ENCODE measurements at places on chromosomes 5 and 9.

GRCh38 chr5:34708777-34709176 is 52.6 kb downstream of the RAI14 start:
- DNase-seq: no peak

DNA sequence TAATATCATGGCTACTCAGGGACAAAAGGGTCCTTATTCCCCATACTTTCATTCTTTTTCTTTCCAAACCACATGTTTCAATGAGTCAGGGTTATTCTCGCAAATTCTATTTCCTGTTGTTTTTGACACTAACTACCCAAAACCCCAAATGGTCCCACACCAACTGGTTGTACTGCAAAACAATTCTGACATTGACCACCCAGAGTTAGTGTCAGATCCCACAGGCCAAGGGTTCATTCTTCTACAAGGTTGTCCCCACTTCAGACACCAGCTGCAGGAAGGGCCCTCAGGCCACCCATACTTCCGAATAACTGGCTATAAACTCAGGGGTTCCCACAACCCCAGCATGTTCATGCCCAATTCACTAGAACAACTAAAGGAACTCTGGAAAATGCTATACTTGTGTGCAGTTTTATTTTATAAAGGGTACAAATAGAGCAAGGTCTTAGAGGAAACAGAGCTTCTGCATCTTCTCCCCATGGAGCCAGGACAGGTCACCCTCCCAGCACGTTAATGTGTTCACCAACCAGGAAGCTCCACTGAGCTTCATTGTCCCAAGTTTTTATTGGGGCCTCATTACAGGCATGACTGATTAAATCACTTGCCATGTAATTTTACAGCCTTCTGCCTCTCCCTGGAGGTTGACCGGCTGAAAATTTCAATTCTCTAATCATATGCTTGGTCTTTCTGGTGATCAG is 334.8 kb downstream of the DRD1 start:
- no peak for DNase-seq

- no peak for DNase-seq
Measured at GRCh38 chr9:133238272-133238850, 29.3 kb upstream of the OBP2B start.

GRCh38 chr5:156378159-156378558 is 51.2 kb downstream of the SGCD start:
- DNase-seq: no peak

Measured in NCI-H1694 treated with DMSO at 0.1 percent for 48 hours (cell line).